DMS153 (cell line): ENCODE measurements at places on chromosomes 5 and 9.

GRCh38 chr5:159514229-159514810 lies 184.0 kb upstream of the IL12B start:
- no peak for DNase-seq

DNA sequence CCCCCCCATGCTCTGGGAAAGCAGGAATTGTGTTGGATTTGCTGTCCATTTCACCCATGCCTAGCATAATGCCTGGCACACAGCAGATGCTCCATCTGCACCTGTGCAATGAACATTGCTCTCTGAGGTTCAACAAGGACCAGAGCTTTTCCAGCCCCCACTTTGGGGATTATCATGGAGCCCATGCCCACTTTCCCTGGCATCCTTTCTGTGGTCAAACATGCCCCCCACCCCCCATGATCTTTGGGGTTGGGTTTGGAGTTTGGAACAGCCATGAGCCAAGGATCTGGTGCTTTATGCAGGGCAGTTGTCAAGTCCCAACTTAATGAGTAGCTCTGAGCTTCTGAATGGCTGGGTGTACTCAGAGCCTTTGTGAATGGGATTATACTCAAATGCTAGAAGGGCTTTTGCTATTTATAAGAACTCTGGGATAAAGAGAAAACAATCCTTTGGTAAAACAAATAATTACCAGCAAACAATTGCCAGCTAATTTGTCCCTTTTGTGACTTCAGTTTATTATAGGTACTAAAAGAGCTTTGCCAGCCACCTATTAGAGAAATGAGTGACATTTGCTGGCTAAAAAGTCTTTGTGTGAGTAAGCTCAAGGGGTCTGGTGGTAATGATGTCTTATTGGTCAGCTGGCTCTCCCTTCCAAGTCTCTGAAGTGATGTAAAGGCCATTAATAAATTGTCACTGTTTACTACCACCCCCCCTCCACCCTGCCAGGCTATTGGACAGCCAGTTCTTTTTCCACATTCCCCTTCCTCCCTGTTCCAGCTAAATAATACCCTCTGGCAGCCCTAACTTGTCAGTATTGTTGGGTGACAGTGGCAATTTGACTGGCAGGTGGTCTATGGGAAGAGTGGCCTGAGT lies 182.3 kb downstream of the MACROH2A1 start:
- no peak for DNase-seq

DNA sequence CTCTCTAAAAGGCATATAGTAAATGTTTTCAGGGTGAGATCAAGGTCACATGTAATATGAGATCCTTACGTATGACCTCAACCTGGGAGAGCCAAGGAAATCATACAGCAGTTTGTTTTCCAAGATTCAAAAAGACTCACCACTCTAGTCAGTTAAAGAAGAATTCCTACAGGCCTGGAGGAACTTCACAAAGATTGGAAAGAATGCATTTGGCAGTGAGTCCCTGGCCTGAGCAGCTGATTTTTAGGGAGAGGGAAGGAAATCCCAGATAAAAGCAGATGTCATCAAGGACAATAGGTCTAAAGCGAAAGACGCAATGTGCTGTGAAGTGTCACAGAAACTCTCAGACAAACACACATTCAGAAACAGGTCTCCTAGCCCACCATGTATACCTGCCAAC lies 424.0 kb upstream of the ZNF462 start:
- DNase-seq = no peak

GRCh38 chr9:130664251-130665028 lies at the start of gene PRDM12:
Gene PRDM12 (plus strand): TSS chr9:130664594. CDS start chr9:130664654, 60 bp downstream.
- DNase-seq = no peak

- no peak for DNase-seq
Observed at GRCh38 chr9:72949918-72950325, 2.9 kb downstream of the ALDH1A1 start.

GRCh38 chr9:131727184-131727759 lies 12.6 kb downstream of the RAPGEF1 start:
- DNase-seq = no peak

DNA sequence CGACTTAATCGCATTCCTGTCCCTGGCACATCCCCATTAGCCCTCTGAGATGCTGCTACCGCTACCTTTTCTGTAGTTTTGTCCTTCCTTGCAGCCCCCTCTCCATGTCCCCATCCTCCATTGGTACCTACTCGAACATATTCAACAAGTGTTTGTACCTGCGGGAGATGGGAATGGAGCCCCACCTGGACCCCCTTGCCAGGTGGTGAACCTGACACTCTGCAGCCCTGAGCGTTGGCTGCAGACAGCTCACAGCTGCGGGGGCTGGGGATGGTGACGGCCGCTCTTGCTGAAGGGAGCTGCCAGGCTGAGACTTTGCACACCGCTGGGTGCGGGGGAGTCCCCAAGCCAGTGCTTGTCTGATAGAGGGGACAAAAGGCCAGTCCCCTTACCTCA lies 96.3 kb upstream of the DAP start:
- DNase-seq = no peak

DNA sequence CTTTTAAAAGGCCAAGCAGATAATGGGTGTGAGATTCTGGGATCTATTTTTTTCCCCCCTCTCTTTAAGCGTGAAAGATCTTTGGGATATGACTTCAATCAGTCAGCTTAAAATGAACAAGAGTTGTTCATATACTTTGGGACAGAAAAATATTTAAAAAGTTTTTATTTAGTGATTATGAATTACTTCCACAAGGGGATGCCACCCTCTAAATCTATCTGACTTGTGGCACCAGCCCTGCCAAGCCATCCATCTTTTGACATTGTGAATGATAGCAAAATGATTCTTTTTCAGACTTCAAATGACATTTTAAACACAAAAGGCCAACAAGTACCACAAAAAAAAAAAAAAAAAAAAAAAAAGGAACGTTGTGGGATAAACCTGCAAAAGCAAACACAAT lies 111.0 kb upstream of the HMHB1 start:
- DNase-seq = no peak

- no peak for DNase-seq
Observed at GRCh38 chr5:159257629-159258283, 5.3 kb upstream of the UBLCP1 start.

- no peak for DNase-seq
Observed at GRCh38 chr5:34483442-34484033, 172.6 kb upstream of the RAI14 start.

DNA sequence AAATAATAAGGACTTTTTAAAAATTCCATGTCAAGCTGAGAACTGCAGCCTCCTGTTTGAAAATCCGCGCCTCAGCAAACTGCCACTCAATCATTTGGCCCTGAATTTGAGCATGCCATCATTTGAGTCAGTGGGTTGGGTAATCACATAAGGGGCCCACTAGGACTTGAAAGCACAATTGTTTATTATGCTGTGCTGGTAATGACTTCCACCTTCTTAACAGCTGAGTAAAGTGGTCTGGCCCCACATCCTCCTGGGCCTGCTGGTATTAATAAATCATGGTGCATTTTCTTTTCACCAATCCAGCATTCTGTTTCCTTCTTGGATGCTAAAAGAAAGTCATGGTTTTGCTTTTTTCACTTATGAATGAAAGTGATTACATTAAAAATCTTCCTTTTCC lies 103.0 kb upstream of the CTSL start:
- DNase-seq = no peak

DNA sequence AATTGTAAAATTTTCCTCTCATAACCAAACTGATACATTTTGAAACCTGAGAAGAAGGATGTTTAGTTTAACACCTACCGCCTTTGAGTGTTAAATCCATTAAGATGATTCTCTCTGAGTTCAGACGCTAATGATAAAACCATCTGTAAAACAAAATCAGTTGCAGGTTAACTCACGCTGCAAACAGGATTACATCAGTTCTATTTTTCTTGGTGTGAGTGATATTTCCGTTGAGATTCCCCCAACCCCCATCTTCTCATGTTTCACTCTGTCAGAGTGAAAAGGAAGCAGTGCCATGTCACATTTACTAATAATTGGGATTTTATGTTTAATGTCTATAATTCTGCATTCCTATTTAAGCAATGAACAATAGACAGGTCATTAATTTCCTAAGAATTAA lies 146.5 kb downstream of the FANCC start:
- peak; percentile 62 for DNase-seq

- DNase-seq = no peak
Observed at GRCh38 chr5:83608122-83608521, 112.5 kb downstream of the HAPLN1 start.

DNA sequence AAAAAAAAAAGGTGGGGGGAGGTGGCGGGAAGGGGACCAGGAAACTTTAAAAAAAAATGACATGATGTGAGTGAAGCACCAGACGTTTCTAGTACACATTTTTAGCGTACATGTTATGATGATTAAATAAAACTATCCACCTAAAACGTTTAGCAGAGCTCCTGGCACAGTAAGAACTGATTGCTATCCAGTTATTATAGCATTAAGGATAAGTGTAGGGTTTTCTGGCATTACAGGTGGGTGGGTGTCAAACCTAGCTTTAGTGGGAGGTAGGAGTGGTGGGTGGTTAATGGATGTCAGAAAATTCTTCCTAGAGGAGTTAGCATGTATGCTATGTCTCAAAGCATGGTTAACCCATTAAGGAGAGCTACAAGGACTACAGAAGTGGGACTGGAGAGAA lies 2329.5 kb downstream of the MAT2B start:
- no peak for DNase-seq

GRCh38 chr5:172140120-172140519 lies 47.9 kb downstream of the STK10 start:
- DNase-seq = no peak

DNA sequence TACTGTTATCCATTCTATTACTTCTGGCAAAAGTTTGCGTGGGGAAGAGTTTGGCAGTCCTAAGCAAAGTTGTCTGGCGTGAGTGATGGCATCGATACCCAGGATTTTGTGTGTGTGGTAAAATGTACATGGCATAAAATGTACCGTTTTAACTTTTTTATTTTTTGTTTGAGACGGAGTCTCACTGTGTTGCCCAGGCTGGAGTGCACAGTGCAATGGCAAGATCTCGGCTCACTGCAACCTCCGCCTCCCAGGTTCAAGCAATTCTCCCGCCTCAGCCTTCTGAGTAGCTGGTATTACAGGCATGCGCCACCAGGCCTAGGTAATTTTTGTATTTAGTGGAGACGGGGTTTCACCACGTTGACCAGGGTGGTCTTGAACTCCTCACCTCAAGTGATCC lies 55.4 kb upstream of the TJP2 start:
- DNase-seq = no peak

DNA sequence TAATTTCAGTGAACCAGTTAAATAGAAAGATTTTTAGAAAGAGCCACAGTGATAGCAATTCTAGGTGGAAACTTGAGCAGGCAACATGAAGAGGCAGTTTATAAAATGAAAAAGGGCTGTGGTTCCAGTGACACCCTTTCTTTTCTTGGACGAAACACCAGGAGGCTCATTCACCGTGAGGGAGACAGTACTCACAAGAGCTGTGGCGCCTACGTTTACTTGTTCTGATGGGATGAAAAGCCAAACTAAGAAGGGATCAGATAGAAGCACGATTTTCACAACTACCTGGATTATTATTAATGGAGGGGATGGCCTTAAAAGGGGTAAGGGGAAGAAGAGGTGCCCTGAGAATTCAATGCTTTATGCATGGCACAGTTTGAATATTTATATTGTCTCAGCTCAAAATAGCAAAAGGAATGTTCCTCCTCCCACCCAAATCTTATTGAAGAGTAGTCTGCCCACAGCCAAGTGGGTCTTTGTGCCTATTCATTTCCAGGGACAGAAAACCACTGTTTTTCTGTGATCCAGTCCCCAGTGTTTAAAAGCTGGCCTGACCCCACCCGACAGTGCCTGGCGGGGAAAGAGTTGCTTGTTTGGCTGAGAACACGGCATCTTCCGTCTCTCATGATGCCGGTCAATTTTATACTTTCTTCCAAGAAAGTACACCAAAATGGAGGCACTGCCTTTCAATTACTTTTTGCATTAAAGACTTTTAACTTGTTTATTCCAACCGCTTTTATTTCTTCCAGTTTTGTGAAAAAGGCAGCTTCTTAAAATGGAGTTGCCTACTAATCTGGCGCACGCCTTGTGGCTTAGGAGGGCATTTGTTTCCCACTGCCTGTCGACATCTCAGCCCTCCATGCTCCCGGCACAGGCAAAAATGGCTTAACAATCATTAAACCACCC lies 51.9 kb downstream of the HABP4 start:
- no peak for DNase-seq

DNA sequence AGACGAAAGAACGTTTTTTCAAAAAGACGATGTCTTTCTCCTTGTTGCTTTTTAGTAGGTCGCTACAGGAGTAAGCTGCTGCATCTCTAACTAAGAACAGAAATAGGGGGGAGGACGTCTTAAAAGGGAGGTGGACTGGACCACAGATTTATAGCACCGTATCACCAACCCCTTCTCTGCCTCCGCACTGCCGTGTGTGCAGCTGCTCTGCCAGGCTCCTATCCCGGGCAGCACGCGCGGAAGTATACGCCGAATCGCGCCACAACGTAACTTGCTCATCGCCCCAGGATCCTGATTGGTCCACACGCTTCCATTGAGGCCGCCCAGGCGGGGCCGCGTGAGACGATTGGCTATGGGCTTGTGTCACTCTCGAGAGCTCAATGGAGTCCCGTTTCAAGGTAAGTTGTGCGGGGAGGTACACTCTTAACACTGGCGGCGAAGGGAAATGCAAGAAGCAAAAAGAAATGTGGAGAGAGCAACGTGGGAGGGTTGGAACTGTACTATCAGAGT lies at the start of gene ELAVL2:
ELAVL2 (minus strand) TSS at position 121 of the 510 bp plus-strand sequence. CDS start 64,006 bp downstream, outside the sequence.
- no peak for DNase-seq

- peak; percentile 26 for DNase-seq
Observed at GRCh38 chr5:50663636-50664035, 2.8 kb upstream of the PARP8 start.

- DNase-seq = no peak
Observed at GRCh38 chr5:95283761-95284571, 928 bp downstream of the MCTP1 start.

GRCh38 chr5:174427304-174427703 lies 297.1 kb upstream of the MSX2 start:
- DNase-seq = no peak

DNA sequence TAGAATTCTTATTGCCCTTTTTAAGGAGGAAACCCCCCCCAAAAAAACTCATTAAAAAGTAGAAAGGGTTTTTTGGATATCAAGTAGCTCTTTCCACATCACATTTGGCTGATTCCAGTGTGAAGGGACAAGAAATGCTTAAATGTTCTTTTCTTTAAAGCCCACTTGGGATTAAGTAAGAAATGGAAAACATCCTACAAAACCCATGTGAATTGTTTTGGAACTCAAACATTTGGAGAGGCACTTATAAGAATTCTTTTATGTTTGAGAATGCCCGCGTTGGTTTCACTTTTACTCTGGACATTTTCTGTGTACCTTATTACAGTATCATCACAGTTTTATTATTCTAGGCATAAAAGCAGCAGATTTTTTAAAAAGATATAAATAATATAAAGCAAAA lies 301.1 kb upstream of the ACTBL2 start:
- no peak for DNase-seq

GRCh38 chr5:142082182-142082781 lies 26.3 kb upstream of the NDFIP1 start:
- DNase-seq = no peak

DNA sequence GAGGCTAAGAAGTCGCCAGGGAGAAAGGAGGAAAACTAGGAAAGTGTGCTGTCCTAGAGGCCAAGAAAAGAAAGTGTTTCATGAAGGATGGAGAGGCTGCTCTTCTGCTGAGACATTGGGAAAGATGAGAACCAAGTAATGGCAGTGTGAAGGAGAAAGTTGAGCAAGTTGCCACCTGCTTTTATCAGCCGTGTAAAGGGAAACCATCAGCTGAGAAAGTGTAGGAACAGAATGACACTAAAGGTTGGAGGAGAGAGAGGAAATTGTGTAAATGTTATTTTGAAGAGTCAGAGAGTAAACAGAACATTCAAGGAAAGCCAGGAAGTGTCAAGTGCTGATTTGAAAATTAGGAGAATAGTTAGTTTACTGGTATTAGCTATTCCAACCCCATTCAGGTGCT lies 125.0 kb downstream of the CEMIP2 start:
- DNase-seq = no peak
